ENCODE measurements at places on chromosomes 16 and 17.

GRCh38 chr17:57551321-57552079 lies 193.6 kb downstream of the CCDC182 start:
- DNase-seq: peak; percentile 61

DNA sequence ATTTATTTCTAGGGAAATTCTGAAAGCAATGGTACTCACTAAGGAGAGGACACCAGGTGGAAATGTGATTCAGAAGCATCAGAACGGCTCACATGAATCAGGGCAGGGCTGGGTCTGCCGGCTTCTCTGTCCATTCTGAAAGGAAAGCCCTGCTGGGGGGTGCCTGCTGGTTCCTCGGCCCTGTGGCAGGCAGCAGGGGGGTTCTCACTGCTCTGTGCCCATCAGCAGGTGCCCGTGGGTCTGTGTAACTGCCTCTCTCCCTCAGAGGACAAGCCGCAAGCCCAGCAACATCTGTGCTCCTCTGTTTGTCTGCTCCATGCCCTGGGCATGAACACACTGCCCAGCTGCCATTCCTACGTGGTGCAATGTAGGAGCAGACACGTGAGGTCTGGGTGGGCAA lies 74.9 kb upstream of the ZNF423 start:
- DNase-seq: no peak

GRCh38 chr17:34606763-34607162 lies 27.4 kb downstream of the TMEM132E start:
- no peak for DNase-seq

GRCh38 chr17:56291226-56291805 lies 138.0 kb downstream of the ANKFN1 start:
- DNase-seq: no peak

DNA sequence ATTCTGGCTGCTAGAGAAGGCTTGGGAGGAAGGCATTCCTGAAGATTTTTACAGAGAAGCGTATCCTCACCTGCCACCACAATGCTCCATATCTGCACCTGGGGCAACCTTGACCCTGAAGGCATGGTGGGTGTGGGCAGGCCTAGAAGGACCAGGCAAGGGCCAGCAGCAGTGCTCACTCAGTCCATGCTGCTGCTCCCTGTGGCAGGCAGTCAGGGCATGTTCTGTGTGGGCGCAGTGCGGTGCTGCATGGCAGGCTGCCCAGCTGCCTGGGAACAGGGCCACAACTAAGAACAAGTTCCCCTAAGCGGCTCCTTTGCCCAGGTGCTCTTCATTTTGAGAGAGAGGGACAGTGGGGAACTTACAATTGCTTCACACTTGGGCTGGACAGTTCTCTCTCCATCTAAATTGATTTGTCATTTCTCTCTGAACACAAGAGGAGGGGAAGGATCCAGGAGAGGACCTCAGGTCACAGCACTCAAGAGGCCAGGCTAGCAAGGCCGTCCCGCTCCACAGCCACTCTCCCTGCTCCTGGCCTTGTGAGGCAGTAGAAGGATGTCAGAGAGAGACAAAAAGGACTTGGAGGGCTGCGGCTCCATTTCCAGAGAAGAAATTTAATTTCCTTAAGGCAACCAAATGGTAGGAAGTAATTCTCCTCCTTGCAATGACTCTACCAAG lies 158.8 kb downstream of the AATF start:
- no peak for DNase-seq

- DNase-seq: no peak
Observed at GRCh38 chr17:36544044-36544306, 744 bp upstream of the GGNBP2 start.

DNA sequence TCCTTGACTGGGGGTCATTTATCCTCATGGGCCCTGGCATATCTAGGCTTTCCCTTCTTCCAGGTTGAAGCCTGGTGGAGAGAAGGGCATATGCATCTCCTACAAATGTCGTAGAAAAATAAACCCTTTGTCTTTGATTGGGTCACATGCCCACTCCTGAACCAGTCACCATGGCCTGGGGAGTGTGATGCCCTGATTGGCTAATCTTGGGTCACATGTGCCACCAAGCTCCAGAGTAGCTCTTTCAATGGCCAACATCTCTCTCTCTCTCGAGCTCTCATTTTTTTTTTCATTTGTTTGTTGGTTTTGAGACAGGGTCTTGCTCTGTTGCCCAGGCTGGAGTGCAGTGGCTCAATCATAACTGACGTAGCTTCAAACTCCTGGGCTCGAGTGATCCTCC lies 5.6 kb upstream of the XPO6 start:
- no peak for DNase-seq

DNA sequence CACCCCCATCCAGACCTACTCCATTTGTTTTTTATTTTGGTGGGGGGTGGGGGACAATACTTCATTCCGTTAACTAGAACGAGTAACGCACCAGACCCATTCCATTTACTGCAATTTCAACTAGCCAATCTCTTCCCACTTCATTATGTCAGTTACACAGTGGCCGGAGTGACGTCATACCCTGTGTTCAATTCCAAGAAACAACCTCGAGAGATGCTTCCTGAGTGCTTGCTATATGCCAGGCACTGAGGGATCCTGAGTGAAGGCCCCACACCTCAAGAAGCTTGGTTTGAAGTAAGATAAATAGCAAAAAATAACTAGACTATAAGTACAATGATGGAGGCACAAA lies 9.1 kb upstream of the SIAH1 start:
- no peak for DNase-seq

GRCh38 chr17:18977021-18977420 lies 25.1 kb downstream of the SLC5A10 start:
- DNase-seq: no peak

DNA sequence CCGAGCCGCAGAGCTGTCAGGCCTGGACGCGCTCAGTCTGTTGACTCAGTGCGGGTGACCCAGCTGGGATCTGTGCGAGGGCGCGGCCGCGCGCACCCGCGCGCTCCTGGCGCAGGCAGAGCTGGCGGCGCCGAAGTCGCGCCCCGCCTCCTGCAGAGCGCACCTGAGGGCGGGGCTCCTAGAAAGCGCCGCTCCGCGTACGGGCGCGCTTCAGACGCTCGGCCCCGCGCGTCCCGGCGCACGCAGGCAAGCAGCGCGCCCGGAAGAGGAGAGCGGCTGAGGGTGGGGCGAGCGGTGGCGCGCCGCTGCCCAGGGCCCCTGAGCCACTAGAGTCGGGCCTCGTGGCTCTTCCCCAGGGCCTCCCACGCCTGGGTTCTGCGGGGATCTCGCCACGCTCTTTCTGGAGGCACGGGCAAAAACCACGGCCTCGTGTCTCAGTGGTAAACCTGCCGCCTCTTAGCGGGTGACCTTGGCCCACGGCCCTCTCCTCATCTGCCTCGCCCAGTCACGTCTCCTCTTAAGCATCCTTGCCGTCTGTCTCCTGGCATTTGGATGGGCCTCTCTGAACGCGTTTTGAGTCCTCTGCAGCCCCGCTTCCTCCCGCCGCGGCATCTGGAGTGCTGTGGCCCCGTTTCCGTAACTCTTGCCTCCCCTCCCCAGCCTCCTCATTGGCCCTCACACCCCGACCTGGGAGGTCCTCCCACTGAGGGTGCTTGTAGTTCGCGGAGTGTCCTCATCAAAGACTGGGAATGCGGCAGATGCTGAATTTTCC lies at the start of gene ABCA5:
Gene ABCA5 (minus strand): TSS at position 74 of the 772 bp plus-strand sequence. CDS start 12,718 bp downstream, outside the sequence.
- DNase-seq: peak; percentile 88

- no peak for DNase-seq
Observed at GRCh38 chr17:48595278-48595999, 1.9 kb upstream of the HOXB5 start.

GRCh38 chr17:14471052-14471451 lies 170.2 kb downstream of the HS3ST3B1 start:
- DNase-seq: no peak

DNA sequence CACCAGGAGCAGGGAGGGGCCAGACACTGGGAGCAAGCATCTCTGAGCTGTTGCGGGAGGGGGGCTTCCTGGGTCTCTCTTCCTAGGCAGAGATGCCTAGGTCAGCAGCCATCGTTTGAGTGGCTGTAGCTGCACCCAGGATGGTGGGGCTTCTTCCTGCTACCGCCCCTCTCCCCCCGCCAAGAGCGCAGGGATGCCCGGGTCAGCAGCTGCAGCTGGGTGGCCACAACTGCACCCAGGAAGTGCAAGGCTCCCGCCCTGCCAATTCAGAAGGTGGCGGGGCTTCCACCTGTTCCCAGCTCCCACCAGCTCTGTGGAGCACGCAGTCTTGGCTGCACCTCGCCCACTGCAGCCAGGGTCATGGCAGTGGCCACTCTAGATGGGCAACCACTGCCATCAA lies 47.8 kb downstream of the ESRP2 start:
- no peak for DNase-seq

GRCh38 chr17:80119271-80119791 lies 17.9 kb downstream of the GAA start:
- peak; percentile 4 for DNase-seq

- DNase-seq: no peak
Observed at GRCh38 chr16:17345043-17345442, 125.7 kb downstream of the XYLT1 start.

DNA sequence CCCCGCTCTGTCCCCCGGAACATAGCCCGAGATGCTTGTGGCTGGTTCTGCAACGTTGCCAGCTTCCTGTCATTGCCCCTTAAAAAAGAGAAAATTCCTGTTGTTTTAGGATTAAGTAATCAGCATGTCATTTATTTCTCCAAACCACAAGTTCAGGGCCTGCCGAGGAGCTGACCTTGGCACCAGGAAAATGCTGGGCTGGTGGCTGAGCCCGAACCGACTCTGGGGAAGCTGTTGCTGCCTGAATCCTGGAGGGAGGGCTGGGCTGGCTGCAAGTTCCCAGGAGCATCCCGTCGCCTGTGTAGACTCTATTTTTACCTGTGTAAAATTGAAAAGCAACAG lies 130.9 kb upstream of the FOXF1 start:
- no peak for DNase-seq

GRCh38 chr17:82598256-82599119 lies 49.8 kb downstream of the WDR45B start:
- DNase-seq: no peak

DNA sequence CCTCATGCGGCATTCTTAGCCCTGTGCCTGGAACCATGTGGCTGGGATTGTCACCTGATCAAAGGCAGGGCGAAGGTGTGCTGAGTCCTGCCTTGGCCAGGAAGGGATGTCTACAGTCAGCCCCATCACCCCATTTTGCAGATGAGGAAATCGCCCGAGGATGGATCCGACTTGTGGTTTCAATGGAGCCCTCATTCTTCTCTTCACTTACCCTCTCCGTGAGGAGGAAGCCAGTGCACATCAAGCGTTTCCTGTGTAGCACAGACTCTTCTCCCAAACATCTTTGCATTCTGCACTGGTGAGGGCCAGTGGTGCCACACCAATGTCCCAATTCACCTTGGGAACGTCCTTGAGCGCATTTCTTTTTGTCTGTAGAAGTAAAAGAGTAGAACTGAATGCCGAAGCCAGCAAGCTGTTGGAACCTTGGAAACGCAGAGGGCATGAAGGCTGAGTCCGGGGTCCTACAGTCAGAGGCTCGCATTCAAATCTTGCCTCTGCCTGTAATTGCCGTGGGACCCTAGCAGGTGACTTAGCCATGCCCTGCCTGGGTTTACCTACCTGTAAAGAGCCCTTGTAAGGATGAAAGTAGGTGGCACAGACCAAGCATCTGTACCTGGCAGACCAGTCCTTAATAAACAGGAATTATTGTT lies 85.4 kb downstream of the IRF8 start:
- peak; percentile 13 for DNase-seq

DNA sequence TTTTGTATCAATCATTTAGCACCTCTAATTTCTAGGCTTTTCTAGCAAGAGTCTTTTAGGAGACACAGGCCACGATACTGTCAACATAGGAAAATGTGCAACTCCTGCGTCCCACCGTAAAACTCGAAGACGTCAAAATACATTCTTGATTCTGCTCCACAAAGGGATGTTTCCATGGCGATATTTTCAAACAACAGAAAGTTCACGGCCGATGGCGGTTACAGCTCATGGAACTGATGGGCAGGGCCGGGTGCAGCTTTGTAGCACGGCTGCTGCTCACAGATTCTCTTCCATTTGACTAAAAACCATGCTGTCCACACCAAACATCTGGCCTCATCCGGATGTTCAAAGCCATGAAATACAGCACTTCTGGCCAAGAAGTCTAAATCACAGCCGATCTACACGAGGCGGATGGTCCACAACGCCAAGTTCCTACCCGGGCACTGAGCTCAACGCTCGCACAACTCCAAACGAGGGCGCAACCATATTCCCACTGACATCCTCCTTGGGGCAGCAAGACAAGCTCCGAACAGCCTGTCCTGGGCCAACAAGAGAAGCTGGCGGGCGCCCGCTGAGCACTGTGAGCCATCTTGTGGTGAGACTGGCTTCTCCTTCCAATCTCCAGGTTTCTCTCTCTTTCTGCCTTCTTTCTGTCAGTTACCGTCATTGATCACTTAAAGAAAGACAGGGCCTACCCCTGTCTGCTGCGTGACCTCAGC lies 79.8 kb downstream of the ZNF778 start:
- DNase-seq: no peak

GRCh38 chr17:55351226-55351625 lies 70.4 kb downstream of the MMD start:
- DNase-seq: no peak

- no peak for DNase-seq
Observed at GRCh38 chr17:76691379-76692191, 19.2 kb downstream of the MXRA7 start.

GRCh38 chr17:38568845-38569510 lies 36.8 kb downstream of the SRCIN1 start:
- DNase-seq: no peak

DNA sequence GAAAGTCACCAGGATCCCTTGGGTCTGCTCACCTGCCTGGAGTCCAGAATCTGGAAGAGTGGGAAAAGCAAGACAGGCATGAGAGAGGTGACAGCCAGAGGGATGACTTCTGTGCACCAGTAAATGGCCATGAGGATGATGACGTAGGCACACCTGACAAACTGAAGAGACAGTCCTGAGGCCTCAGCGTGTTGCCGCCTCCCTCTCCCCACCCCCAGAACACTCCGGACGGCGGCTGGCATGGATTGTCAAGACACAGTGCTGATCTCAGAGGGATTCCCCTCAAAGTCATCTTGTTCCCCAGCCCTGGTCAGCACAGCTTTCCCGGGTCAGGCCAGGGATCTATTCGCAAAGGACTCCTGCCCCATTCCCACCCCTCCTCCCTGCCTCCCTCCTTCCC lies 6.2 kb downstream of the SLC13A5 start:
- no peak for DNase-seq

DNA sequence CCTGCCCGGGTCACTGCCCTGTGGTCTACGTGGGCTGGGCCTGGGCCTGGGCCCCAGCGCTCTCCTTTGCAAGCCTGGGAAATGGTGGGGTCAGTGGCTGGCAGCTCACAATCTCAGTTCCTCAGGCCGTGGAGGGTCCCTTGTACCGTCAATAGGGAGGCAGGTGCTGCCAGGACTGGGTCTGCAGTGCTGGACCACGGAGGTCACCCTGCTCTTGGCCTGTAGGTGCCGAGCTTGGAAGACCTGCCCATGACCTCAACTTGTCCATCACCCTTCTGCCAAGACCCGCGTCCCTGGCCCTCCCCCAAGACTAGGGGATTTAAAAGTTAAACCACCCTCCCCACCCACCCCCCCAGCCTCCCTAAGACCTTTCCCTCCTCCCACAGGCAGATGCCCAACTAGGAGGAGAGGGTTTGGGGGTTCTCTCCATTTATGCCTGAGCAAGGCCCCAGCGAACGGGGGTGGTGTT lies 2.5 kb downstream of the TBX2 start:
- DNase-seq: no peak
